Hepatocyte (in vitro differentiated cells): ENCODE measurements at places on chromosomes 4 and X.

- DNase-seq: no peak
Observed at GRCh38 chr4:65482410-65482809, 187.9 kb downstream of the EPHA5 start.

DNA sequence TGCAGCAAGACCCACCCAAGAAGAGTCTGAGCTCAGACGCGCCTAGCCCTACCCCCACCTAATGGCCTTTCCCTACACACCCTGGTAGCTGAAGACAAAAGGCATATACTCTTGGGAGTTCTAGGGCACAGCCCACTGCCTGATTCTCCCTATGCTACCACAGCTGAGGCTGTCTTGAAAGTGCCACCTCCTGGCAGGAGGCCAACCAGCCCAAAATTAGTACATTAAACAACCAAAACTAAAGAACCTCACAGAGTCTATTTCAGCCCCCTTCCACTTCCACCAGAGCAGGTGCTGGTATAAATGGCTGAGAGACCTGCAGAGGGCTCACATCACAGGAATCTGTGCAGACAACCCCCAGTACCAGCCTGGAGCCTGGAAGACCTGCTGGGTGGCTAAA is 119.1 kb downstream of the HMGN5 start:
- DNase-seq: no peak

- peak; percentile 8 for DNase-seq
Observed at GRCh38 chrX:17919896-17920446, 58.9 kb upstream of the RAI2 start.

DNA sequence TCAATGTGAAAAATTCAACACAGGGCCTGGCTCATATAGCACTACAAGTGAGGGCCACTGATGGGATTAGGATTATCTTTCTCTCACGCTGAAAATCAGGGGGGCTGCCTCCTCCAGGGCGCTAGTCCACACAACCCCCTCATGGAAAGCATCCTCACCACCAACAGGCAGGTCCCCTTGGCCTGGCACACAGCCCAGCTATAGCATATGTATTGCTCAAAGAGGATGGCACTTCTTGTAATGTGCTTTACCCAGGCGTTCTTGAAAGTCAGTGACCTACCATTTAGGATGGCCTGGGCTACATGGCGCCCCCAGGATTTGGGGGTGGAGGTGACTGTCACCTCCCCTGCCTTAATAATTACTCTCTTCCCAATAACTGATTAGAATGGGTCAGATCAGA is 71.0 kb upstream of the LSM6 start:
- no peak for DNase-seq

- DNase-seq: no peak
Observed at GRCh38 chr4:120725639-120726580, 196.6 kb downstream of the PRDM5 start.

DNA sequence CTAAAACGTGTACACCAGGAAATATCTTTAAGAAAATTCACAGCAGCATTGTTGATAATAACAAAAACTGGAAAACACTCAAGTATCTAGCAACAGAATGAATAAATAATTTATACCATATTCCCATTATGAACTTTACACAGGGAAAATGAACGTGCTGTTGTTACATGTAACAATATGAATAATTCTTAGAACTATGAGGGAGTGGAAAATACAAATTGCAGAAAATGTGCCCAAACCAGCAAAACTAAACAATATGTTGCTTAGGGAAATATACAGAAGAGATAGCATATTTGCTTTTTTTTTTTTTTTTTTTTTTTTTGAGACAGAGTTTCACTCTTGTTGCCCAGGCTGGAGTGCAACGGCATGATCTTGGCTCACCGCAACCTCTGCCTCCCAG is 14.8 kb upstream of the FAT1 start:
- no peak for DNase-seq

GRCh38 chr4:499567-499966 is 557 bp downstream of the PIGG start:
- DNase-seq: peak; percentile 24

DNA sequence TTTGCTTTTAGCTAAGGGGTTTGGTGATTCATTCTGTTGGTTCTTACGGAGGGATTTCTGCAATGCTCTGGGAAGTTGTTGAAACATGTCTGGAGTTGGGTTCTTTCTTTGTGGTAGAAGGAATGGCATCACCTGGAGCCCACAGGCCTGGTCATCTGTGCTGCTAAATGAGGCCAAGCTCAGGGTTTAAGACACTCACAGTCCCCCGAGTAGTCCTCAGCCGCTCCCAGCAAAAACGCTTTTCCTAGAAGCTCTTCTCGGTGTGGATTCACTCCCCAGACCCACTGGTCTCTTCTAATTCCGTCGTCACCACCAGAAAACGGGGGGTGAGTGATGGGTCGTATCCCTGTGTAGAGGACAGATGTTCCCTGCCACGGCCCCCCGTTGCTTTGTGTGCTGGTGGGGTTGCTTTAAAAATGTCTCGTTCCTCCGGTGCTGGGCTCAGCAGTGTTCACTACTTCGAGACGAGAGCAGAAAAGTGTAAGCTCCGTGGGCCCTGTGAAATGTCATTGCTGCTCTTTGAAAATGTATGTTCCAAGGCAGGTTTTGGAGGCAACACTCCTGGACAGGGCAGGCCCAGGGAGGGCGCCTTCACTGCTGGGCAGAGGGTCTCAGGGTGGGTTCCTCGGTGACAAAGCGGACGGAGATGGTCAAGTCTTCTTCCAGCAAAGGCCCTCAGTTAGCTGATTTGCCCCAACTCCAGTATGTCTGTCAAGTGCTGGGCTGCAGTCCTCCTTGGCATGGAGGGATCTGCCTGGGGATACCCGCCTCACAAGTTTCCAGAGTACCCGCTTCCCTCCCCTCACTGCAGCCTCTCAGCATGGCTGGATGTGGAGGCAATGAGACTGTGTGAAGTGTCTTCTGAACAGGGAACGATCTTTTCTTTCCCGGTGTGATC is 37.3 kb downstream of the PSAPL1 start:
- no peak for DNase-seq

GRCh38 chr4:88719381-88719780 is 21.8 kb upstream of the NAP1L5 start:
- no peak for DNase-seq

GRCh38 chr4:94722270-94722669 is 35.5 kb upstream of the BMPR1B start:
- DNase-seq: no peak

DNA sequence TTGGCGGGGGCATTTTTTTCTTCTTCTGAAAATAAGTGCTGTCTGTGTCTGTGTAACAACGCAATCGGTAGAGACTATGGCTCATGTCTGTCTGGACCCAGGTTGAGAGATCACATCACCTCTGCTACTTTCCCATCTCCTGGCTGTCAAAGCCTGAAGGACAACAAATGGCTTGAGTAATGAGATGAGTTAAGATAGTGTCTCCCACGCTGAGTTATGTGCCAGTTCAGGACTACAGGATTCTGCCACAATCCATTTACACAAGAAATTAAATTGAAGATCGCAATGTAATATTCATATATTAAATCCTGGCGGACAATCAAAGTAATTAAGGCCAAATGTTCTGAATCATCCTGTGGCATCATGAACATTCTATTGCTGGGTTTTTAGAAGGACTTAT is 16.5 kb upstream of the ARHGAP36 start:
- no peak for DNase-seq

- DNase-seq: no peak
Observed at GRCh38 chr4:147217655-147218054, 263.2 kb upstream of the EDNRA start.

GRCh38 chr4:183499801-183500200 is 5.1 kb upstream of the ING2 start:
- DNase-seq: no peak

DNA sequence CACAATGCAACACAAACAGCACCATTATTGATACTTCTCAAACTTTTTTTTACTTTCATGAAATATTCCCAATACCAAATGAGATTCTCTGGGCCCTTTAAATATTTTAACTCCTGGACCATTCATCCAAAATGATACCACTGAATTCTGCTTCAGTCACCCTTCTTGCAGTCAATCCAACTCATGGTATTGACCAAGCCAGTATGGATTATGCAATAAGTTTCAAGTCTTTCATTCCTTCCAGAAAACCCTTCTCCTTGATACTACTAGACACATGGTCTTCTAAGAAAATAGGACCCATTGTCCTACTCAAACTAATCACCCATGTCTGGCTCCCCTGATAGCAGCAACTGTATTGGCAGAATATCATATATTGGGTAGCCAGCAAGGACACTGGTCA is 23.0 kb downstream of the ZNF721 start:
- DNase-seq: no peak

GRCh38 chr4:6391852-6392188 is 80.6 kb downstream of the PPP2R2C start:
- no peak for DNase-seq

- no peak for DNase-seq
Observed at GRCh38 chr4:107890779-107891178, 40.6 kb upstream of the CYP2U1 start.

GRCh38 chr4:175297965-175298565 is 379.9 kb downstream of the ADAM29 start:
- DNase-seq: no peak

GRCh38 chr4:20086799-20087521 is 164.7 kb upstream of the SLIT2 start:
- no peak for DNase-seq

GRCh38 chr4:127182687-127183086 is 450.1 kb upstream of the INTU start:
- no peak for DNase-seq

GRCh38 chrX:41542135-41542534 is 95.0 kb downstream of the NYX start:
- DNase-seq: peak; percentile 19

GRCh38 chr4:136241221-136241986 is 1290.9 kb downstream of the PCDH18 start:
- no peak for DNase-seq

DNA sequence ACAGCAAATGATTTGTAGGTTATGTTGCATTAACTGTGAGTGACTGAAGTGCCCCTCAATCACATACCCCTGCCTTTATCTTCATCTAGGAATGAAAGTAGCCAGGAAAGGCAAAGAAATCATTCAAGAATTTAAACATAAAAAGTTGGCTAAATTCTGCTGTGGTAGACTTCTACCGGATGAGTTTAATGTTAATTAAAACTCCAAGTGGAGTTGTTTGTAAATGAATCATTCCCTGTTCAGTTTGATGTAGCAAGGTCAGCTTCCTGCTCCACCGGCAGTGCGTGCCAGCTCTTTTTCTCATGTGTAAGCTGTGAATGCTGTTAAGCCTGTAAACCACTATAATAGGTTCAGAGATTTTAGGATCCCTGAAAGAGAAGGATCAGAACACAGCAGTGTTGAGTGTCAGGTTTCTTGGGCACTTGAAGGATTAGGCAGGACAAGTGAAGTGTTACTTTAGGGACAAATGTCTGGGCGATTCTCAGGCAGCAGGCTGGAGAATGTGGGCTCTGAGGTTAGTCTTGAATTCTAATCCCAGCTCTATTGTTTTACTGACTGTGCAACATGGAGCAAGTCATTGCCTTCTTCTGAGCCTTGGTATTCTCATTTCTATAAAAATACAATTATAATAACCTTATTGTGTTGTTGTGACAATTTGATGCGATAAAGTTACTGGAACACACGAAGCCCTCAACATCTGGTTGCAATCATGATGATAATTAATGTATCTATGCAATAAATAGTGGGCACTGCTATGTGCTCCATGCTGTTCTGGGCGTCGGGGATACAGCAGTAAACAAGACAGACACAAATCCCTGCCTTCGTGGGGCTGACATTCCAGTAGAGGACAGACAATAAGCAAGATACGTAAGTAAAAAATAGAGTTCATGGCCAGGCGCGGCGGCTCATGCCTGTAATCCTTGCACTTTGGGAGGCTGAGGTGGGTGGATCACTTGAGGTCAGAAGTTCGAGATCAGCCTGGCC is 112.0 kb downstream of the SHROOM3 start:
- DNase-seq: peak; percentile 37

DNA sequence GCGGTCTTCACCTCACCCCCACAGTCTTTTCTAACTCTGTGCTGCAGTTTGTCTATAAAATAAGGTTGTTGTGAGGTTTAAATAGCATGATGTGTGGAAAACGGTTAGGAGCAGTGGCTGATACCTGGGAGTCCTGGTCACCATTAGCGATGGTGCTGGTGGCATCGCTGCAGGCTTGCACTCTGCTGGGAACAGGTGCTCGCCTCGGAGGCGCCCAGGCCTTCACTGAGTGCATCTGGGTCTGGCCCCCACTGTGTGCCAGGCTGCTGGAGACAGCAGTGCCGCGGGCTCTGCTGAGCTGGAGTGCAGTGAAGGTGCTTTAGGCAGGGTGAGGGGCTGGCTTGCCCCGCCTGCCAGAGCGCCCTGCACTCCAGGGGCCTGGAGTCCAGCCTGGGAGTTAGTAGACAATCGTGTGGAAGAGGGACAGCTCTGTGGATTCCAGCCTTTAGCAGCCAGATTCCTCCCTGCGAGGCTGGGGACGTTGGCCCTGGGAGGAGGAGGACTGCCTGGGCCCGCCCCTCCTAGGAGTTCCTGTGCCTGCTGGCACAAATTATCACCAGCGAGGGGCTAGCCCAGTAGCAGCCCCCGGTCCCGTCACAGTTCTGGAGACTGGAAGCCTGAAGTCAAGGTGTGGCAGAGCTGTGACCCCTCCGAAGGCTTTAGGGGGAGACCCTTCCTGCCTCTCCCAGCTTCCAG is 7.3 kb downstream of the RGS12 start:
- DNase-seq: no peak

DNA sequence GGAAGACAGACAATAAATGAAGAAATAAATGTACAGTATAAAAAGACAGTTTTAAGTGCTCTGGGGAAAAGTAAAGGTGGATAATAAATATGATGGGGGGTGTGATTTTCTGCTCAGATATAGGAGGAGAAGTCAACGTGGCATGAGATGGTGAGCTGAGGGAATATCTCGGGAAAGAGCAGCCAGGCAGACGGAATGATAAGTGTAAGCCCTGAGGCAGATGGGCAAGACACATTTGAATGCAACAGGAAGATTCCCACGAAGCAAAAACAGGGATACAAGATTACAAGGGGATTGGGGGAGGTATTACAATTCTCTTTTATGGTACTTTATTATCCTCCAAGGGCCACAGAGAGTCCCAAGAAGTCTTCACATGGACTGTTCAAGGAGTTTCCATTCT is 11.1 kb downstream of the ANXA3 start:
- DNase-seq: no peak

DNA sequence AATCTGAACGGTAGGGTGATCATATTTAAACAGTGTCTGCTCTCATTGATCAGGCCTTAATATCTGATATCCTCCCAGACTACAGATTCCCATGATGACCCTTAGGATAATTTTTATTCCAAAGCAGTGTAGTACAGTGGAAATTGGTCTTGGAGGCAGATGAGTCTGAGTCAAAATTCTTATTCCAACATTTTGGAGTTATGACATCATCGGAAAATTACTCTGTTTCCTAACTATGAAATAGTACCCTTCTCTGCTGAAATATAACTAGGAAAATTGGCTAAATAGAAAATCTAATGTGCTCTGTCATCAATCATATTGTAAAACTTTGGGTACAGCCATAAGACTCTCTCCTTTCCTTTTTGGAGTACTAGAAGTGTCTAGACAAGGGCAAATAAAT is 583.3 kb downstream of the STPG2 start:
- DNase-seq: no peak

DNA sequence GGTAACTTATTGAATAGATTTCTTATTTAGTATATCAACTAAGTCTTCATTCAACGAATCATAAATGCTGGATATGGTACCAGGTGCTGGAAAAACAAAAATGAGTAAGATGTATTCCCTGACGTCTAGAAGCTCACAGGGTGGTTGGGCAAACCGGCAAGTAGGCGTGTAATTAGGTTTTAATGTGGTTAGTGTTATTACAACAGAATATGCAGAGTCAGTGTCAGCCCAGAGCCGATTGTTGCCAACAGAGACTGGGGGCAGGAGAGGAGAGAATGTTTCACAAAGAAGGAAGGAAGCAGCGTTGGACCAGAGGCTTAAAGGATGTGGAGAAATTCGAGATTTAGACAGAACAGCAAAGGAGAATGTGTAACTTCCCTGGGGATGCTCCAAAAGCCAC is 111.7 kb downstream of the TENM3 start:
- no peak for DNase-seq
